ENCODE measurements at places on chromosomes 7 and 10.

DNA sequence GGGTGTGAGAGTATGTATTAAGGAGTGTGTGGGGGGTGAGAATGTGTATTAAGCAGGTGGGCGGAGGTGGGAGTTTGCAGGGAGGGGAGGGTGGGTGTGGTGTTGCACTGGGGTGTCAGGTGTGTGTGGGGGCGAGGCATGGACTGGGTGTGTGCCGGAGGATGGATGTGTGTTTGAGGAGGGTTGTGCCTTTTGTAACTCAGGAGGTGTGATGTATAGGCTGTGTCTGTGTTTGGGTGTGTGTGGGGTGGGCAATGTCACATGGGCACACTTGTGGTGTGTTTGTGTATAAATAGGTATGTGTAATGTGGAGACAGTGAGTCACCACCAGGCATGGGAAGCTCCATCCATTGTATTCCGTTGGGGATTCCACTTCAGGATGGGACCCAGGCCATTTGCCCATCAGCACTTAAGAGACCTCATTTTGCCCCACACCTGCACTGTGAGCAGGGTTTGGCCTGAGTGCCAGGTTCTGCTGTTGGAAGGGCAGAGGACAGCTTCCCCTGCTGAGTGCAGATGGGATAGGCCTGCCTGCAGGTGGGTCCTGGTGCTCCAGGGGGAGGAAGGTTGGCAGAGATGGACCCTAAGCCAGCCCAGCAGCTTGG is 5.8 kb downstream of the UNC5B start:
- DNase-seq = no peak

- no peak for DNase-seq
Measured at GRCh38 chr10:49834976-49835375, 72.9 kb upstream of the OGDHL start.

DNA sequence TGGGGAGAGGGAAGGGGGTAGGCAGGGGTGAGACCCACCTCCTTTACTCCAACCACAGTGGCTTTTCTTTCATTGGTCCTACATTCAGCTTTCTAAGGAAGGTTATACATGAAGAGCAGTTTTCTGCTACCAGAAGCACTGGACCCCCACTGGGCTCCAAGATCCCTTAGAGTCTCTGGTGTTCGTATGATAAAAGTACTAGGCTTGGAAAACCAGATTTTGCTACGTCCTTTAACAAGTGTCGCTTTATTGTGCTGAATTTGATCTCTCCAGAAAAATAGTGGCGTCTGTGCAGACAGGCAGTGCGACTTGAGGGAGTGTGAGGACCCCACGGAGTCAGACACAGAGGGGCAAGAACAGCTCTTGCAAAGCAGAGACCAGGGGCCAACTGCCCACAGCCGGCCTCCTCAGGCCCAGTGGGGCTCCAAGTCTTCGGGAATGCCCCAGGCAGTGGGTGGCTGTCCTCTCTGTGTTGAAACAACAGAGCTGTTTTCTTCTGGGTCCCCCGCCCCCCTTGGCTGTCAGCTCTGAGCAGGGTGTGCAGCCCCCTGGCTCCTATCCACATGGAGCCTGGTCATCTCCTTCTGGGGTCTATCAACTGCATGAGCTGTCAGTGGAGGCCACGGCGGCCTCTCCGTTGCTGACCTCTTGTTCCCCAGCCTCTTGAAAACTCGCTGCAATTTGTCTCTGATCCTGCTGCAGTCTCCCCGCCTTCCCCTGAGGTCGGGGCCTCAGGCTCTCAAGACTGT is 333.2 kb downstream of the RPS24 start:
- DNase-seq = no peak

DNA sequence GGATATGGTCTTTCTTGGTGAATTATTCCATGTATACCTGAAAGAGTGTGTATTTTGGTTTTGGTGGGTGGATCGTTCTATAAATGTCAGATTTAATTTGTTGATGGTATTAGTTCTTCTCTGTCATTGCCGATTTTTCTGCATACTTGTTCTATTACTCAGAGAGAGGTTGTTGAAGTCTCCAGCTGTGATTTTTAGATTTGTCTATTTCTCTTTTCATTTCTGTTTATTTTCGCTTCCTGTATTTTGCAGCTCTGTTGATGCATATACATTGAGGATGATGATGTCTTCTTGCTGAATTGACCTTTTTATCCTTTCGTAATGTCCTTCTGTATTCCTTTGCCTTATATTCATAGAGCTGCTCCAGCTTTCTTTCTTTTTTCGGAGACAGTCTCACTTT is 12.1 kb upstream of the BHLHA15 start:
- no peak for DNase-seq

- no peak for DNase-seq
Measured at GRCh38 chr10:77799352-77799751, 127.2 kb downstream of the DLG5 start.

DNA sequence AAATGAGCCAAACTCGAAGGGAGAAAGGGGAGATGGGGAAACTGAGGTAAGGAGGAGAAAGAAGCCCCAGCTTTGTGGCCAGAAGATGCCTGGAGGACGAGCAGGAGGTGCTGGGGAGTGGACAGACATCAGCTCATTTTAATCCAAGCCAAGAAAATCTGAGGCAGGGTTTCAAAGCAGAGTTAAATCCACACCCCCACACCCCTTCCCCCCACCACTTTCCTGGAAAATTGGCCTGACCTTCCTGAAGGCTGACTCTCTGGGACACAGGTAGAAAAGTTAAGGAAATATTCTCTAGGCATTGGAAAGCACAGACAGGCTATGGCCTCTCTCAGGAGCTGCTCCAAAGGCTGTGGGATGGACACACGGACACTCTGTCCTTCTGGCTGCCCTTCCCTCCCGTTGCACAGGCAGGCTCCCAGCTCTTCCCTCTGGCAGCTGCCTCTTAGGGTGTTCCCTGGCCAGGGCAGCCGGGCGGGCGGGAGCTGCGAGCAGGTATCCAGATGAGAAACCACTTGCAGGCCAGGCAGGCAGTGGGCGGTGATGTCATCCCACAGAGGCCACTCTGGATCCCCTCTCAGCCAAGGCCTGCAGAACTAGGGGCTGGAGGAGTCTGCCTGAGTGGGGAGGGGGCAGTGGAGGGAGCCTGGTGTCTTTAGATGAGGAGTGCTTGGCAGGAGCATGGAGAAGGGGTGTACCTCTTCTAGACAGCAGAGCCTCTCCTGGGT is 171.8 kb downstream of the NEURL1 start:
- DNase-seq = no peak

GRCh38 chr10:12091421-12091820 is 22.7 kb downstream of the DHTKD1 start:
- DNase-seq = no peak

- DNase-seq = no peak
Measured at GRCh38 chr7:102028206-102028826, 210.9 kb downstream of the CUX1 start.

GRCh38 chr7:151436446-151437158 is 3.3 kb downstream of the CRYGN start:
- DNase-seq = no peak

GRCh38 chr7:13259930-13260329 is 572.5 kb downstream of the ARL4A start:
- no peak for DNase-seq

- no peak for DNase-seq
Measured at GRCh38 chr7:43585562-43585961, 2.7 kb downstream of the STK17A start.

GRCh38 chr10:88149906-88150305 is 286.5 kb downstream of the PTEN start:
- no peak for DNase-seq

- no peak for DNase-seq
Measured at GRCh38 chr10:123194056-123194455, 39.9 kb downstream of the BUB3 start.

DNA sequence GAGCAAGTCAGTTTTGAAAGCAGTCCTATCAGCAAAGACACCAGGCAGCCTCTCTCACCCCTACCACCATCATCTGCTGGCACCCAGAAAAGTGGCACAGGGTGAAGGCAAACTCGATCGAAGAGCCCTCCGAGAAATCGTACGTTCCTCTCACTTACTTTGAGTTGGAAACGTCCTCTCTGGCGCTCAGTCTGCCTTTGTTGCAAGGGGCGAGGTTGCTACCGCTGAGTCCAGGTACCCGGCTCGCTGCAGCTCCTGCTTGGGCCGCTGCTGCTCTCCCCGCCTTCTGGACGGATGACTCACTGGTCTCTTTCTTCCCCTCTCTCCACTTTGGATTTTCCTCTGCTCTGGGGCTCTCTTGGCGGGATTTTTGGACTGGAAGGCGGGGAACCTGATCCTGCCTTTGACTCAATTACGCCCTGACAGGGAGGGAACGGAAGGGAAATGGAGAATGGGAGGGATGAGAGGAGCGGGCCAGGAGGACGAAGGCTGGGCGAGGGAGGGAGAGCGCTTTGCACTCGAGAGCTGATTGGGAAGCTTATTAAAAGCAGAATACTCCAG is at the start of gene PTN:
TSS of gene PTN (minus strand) at position 453 of the 561 bp plus-strand sequence. CDS start 88,760 bp downstream, outside the sequence.
- peak; percentile 68 for DNase-seq

DNA sequence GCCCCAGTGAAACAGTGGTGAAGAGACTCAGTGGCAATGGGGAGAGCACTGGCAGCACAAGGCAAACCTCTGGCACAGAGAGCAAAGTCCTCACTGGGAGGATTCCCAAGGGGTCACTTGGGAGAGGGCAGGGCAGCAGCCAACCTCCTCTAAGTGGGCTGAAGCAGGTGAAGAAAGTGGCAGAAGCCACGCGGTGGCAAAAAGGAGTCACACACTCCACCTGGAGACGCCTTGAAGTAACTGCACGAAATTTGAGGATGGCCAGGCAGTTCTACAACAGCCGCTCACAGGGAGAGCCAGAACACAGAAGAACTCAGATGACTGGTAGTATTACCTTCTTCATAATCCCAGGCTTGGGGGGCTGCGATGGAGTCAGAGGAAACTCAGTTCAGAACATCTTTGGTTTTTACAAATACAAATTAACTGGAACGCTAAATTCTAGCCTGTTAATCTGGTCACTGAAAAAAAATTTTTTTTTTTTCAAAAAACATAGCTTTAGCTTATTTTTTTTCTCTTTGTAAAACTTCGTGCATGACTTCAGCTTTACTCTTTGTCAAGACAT is 574 bp upstream of the IL6 start:
- peak; percentile 50 for DNase-seq

DNA sequence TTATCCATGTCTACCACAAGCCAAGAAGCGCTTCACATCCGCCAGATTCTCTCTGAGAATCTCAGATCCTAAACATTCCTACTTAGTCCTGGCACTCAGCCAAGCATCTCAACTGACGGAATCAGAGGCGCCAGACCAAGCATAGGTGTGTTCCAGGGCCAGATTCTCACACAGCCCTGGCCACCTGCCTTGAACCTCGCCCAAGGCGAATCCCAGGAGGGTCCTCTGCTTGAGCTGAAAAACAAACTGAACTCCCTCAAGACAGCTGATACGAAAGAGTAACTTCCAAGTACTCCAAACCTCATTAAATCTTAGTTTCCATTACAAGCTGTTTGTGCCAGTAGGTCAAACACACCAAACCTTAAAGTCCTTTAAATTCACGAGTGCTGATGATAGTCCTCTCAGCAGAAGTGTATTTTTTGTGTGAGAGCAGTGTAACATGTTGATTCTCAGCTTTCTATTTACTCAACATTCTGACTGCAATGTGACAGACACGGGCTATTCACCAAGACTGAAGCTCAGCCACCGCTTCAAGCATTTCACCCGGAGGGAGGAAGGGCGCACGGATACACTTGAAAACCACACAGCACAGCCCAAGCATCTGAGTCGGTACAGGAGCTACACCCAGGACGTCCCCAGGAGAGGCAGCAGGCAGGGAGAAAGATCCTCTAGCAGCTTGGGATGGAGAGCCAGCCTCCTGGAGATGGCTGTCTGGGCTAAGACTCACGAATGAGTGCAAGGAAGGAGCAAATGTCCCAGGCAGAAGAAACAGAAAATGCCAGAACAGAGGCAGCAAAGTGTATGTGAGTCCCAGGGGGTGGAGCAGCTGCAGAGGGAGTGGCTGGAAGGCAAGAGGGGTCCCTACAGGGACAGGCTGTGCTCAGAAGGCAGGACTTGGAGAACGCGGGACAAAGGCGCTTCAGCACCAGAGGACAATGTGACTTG is 6.0 kb downstream of the PARD3 start:
- DNase-seq = no peak

DNA sequence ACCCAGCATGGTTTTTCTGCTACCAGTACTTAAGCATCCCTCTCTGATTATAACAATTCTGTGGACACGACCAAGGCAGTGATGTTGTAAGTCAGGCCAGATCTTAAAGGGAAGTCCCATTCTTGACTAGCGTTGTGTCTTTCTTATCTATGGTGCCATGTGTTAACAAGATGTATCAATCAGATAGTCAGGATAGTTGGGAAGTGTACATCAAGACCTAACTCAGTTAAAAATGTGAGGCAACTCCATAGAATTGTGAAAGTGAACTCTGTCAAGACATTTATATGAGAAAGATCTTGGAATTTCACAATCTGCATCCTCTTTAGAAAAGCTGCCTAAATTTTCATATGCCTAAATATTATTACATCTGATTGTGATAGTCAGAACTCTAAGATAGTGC is 341.7 kb upstream of the SEMA3D start:
- DNase-seq = no peak

DNA sequence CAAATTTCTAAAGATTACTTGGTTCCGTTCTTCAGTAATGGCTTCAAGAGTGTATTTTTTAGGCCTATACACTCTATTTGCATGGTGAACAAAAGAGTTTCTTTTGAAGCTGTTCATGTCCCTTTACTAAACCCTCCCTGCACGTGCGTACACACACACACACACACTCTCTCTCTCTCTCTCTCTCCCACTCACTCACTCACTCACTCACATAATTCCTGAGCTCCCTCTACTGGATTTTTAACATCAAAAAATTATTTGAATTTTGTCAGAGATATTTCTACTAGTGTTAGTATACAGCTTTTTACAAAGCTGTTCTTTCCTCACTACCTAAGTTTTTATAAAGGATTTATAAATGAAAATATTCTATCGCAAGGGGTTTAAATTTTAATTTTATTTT is 85.9 kb downstream of the UBE3C start:
- DNase-seq = no peak

DNA sequence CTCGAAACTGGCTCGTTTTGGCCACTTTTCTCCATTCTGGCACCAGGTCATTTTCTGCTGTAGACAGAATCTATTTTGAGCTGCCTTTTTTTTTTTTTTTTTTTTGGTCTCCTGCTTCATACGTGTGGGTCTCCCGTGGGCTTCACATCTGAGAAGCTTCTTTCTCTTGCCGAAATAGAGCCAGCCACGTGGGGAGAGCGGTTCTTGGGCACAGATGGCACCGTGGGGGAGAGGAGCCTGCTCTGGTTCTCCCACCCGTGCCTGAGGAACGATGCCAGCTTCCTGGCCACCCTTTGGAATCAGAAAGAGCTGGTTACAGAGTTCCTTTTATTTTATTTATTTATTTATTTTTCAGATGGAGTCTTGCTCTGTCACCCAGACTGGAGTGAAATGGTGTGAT is 48.7 kb upstream of the OCM2 start:
- no peak for DNase-seq

Measured in NCI-H1092 (cell line).